ENCODE measurements at places on chromosomes 6 and 20. TPM values are rescaled to one million over a fixed set of nuclear protein-coding genes. Genes with fewer than 3 reads are reported as not detected.

Gene SIRPB1
- 1.0 TPM for total RNA-seq

Gene CDH26
- total RNA-seq = 0.27 TPM

Gene TSPO2
- not detected for total RNA-seq

Gene SEMG1
- 0.42 TPM for total RNA-seq

Gene MYCT1
- 1.9 TPM for total RNA-seq

Gene EEF1A2
- 3.2 TPM for total RNA-seq

Gene PNLDC1
- not detected for total RNA-seq

Gene LY6G6F
- total RNA-seq = not detected
